Skin of body (tissue), 3 donors: ENCODE measurements at places on chromosomes 16 and 17. TPM values are rescaled to one million over a fixed set of nuclear protein-coding genes. Genes with fewer than 3 reads are reported as not detected.

DNA sequence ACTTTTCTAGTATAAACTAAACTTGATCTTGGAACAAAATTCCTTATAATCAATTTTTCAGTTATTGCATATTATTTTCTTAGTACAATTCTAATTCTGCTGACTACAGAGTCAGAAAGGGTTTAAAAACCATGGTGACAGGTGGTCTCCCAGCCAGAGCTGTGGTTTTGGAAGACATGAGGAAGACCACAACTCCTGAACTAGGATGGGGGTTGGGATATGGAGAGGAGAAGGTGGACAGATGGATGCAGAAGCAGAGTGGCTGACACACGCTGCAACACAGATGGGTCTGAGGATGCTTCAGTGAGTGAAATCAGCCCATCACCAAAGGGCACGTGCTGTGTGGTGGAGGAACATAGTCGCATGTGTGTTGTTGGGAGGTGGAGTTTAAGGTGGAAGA, 187.7 kb downstream of the LGALS9B start:
- DNase-seq = no peak

DNA sequence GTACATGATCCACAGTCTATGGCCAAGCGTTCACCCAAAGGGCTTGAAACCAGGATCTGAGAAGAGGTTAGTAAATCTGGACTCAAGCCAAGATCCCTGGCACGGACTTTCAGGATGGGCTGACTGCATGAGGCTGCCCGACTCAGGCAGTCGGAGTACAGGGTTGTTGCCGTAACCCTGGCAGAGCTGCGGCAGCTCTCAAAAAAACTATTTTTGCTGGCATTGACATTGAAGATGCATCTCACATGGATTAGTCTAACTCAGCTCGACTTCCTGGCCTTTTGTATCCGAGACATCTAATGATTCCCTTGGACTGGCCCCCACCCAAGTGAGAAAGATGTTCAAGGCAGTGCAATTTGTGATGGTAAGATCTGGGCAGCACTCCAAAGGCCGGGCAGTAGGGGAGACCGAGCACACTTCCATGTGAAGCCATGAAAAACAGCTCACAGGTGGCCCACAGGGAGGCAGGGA, 6.2 kb downstream of the SLC47A1 start:
- no peak for DNase-seq

DNA sequence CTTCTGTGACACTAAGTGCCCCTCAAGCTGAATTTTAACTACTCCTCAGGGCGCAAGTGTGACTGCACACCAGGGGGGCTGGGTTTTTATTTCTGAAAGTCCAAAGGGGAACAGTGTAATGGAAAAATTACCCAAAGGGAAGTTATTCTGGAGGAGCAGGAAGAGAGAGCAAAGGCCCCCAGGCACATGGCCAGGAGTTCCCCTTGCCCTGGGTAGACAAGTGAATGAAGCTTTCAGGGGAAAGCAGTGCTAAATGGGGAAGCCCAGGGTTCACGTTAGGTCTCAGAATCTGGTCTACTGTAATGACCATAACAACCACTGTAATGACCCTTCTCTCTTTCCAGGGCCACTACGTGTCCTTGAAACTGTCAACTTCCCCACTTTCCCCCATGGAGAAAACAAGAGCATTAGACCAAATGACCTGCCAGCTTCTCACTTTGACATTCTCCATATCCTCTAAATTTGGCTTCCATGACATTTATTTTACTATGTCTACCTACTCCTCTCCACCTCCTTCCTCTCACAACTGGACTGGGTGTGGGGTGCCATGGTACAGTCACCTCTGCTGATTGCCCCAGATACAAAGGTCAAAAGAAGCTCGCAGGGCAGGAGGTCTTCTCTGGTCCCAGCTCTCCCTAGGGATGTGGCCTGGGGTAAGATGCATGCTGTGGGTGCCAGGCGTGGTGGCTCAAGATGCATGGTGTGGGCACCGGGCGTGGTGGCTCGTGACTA, 34.1 kb upstream of the MMP2 start:
- peak; percentile 22 for DNase-seq

- no peak for DNase-seq
Measured at GRCh38 chr16:86501989-86502855, 8.1 kb upstream of the FOXF1 start.

DNA sequence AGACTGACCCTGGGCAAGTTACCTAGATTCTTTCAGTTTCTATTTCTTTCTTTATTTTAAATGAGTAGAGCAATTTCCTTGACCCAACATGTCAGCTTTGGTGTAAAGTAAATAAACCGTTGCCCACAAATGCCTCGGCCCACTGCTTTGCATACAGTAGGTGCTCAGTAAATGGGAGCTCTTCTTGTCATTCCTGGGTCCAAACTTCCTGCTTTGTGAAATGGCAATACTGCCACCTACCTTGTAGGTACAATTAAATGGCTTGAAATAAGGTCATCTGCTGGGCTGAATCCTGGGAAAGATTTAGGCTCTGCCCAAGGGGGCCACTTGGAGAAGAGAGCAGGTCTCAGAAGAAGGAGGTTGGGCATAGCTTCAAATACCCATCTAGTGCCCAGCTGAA, 253.0 kb downstream of the HS3ST3B1 start:
- no peak for DNase-seq

GRCh38 chr16:68395815-68396214, 52.5 kb downstream of the SMPD3 start:
- DNase-seq = no peak

DNA sequence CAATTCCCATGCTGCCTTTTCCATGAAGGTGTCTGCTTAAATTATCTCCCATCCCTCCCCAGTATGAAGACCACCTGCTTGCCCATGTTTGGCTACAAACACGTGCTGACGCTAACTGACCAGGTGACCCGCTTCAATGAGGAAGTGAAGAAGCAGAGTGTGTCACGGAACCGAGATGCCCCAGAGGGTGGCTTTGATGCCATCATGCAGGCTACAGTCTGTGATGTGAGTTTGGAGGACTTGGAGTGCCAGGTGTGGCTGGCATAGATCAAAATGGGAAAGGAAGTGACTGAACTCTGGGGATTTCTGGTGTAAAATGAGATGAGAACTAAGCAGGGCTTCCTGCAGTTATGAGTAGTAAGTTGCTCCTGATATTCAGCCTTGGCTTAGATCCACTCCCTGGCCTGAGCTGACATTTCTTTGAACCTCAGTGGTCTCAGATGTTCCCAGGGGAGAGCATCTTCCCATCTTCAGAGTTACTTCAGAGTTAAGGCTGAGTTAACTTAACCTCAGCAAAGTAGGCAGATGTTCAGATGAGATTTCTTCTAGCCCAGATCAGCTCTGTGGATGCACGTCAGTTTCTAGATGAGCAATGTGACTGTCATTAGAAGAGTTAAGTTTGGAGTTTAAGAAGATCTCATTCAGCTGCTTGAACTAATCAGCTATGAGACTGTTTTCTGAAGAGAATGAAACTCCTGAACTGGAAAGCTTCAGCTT, 32.7 kb downstream of the ITGB3 start:
- no peak for DNase-seq

- peak; percentile 36 for DNase-seq
Measured at GRCh38 chr17:51188271-51188833, 22.1 kb downstream of the NME2 start.

DNA sequence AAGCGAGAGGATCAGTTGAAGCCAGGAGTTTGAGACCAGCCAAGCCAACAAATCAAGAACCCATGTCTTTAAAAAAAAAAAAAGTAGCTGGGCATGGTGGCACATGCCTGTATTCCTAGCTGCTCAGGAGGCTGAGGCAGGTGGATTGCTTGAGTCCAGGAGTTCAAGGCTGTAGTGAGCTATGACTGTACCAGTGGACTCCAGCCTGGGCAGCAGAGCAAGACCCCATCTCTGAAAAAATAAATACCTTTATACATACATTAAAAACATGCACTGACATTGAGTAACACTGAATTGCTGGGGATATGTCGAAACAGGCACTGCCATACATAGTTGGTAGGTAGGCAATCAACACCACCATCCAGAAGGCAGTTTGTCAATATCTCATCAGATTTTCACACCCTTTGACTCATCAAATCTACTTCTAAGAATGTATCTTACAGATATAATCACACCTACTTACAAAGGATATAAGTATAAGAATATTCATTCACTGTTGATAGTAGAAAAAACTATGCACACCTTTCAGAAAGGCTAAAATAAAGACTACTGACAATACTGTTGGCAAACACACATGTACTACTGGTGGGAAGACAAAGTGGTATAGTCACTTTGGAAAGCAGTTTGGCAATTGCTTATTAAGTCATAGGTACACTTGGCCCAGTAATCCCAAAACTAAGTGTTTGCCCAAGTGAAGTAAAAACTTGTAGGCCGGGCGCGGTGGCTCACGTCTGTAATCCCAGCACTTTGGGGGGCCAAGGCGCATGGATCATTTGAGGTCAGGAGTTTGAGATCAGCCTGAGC, 6.4 kb upstream of the CEP20 start:
- no peak for DNase-seq

DNA sequence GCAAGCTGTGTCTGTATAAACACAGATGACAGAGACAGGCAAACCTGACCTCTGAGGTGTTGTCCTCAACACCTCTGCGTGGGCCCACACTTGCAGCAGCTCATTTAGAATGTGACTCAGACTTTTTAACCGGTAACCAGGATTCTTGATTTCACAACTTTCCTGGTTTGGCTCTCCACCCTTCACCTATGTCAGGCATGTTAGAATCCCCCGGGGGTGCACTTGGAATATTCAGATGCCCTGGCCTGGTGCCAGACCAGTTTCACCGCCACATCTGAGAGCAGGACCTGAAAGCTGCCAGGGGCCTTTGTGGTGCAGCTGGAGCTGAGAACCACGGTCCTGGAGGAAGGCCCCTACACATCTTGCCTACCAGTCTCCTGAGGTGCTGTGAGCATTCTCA, 4.8 kb downstream of the DHODH start:
- DNase-seq = no peak

- no peak for DNase-seq
Measured at GRCh38 chr16:85568519-85568918, 44.6 kb upstream of the GSE1 start.

- DNase-seq = no peak
Measured at GRCh38 chr17:75152922-75153779, 1.2 kb downstream of the JPT1 start.

GRCh38 chr17:49130891-49131290, 1.7 kb upstream of the B4GALNT2 start:
- no peak for DNase-seq

DNA sequence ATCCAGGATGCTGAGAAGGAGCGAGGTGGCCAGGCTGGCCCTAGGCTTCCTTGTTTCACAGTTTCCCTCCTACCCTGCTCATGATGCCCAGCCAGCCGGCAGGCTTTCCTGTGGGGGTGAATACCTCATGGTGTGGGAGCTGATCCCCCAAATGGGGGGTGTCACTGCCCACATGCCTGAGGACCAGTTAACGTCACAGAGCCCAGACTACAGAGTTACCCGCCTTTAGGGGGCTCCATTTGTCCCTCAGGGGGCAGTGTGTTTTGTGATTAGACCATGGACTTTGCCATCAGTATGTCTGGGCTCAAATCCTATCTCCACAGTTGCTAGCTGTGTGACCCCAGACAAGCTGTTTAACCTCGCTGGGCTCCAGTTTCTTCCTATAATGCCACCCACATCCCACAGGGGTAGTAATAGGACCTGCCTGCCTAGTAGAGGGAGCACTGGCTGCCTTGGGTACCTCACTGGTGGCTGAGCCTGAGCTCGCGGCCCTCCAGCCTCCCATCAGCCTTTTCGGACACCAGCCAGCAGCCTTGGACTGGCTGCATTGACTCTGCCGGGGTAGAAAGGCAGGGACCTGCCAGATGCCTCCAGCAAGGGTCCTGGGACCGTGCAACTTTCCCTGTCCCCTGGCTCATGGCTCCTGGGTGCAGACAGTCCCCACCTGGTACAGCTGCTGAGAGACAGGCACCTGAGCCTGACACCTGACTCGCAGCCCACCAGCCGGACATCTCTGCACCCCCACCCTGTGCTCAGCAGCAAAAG, 87.5 kb upstream of the GSE1 start:
- DNase-seq = no peak

The CBFB gene
- total RNA-seq = 51.0 TPM

The EXOC3L1 gene
- total RNA-seq = 1.7 TPM

The RPS15A gene
- 1,655 TPM for total RNA-seq

The HES7 gene
- total RNA-seq = 0.10 TPM

The PRR35 gene
- not detected for total RNA-seq

The SMTNL2 gene
- total RNA-seq = 14.9 TPM
